ENCODE measurements at places on chromosomes 12 and 14. TPM values are rescaled to one million over a fixed set of nuclear protein-coding genes. Genes with fewer than 3 reads are reported as not detected.

Gene FGF23
- total RNA-seq, result not detected

Gene DNAH10
- total RNA-seq, result 0.16 TPM

Gene VWF
- total RNA-seq, result not detected

Gene ZNF219
- total RNA-seq, result 10.8 TPM

Gene NTS
- total RNA-seq, result not detected

Measured in activated CD4-positive, alpha-beta T cell treated with anti-CD3 and anti-CD28 coated beads for 36 hours (primary cell).